SK-N-MC (cell line): ENCODE measurements at places on chromosomes 4 and X.

DNA sequence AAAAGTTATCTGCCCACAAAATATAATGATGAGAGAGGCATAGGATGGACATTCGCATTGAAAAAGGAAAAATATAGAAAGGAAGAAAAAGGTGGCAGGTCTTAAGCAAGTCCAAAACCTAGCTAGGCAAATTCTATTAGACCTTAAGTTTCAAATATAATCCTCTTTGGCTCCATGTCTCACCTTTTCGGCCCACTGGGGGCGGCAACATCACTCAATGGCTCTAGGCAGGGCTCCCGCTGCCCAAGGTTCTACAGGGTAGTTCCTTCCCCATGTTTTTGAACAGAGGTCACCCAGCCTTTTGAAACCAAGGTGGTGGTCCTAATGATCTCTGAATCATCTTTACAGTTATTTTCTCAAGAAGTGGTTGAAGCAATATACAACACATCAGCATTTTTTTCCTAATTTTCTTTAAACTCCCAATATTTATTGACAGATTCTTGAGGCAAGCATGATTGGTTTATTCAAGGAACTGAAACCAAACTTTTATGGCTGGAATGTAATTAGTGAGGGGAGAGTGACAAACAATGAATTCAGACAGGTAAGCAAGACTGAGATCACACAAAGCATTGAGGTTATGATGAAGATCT, 309.4 kb downstream of the ANTXR2 start:
- DNase-seq: no peak

GRCh38 chr4:11735651-11736050, 307.0 kb upstream of the HS3ST1 start:
- DNase-seq: no peak

DNA sequence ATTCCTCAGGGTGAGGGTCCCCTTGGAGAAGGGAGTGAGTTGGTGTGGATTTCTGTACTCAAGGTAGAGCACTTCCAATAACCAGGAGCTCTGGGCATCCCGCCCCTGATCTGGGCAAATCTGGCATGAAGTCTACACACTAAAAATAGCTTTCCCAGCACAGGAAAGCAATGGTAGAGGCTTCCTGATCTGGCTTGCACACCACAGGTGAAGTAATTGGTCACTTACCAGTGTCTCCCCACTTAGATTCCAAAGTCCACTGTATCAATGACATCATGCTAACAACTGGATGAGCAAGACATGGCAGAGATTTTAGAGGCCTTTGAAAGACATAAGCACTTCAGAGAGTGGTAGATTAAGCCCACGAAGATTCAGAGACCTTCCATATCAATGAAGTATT, 17.8 kb upstream of the IDS start:
- DNase-seq: no peak

DNA sequence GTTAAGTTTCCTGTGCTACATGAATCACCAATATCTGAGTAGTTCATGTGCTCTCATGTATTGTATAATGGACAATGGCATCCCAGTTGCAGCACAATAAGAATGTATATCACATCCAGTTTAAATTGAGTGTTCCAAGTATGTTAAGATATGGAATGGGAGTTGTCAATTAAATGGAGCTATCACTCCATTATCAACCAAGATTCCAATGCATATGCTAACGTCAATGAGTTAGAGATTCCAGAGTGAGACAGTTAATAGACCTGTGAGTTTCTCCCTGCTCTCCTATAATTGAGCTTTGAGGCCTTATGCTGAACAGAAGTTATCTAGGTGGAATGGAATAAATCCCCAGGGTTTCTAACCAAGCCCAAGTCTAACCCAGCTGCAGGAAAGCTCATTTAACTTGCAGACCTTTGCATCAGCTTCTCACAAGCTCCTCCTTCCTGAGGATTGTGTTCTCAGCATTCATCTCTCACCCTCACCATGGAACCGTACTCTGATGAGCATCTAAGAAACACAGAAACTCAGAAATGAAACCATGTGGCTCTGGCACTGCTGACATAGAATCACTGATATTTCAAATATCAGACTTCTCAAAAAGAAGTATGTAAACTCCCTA, 84.8 kb downstream of the TIGD2 start:
- DNase-seq: no peak

DNA sequence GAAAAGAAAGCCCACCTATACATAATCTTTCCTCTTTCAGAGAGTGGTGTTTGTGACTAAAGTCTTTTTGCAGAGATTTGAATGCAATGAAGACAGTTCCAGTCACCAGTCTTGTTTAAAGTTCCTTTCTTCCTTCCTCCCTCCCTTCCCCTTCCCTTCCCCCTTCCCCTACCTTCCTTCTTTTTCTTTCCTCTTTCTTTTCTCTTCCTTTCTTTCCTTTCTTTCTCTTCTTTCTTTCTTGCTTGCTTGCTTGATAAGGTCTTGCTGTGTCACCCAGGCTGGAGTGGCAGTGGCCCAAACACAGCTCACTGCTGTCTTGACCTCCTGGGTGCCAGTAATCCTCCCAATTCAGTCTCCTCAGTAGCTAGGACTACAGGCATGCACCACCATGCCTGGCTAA, 19.0 kb upstream of the ASB5 start:
- DNase-seq: no peak

- no peak for DNase-seq
Observed at GRCh38 chr4:53532521-53532920, 58.8 kb downstream of the LNX1 start.

- DNase-seq: no peak
Observed at GRCh38 chr4:188025476-188025875, 29.9 kb downstream of the ZFP42 start.

DNA sequence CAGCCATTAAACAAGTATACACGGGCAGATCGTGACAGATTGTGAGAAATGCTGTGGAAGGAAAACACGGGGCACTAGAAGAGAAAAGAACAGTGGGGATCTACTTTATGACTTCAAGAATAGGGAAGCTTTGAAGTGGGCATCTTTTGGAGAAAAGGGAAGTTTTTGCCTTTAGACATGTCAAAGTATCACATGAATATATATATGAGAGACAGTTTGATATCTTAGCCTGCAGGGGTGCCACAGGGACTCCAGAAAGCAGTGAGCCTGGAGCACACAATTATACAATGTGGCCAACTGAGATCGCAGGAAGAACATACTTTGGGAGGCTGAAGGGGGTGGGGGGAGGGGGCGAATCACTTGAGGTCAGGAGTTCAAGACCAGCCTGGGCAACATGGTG, 35.7 kb downstream of the RELL1 start:
- DNase-seq: no peak

GRCh38 chrX:48064261-48064660, 7.2 kb downstream of the ZNF630 start:
- no peak for DNase-seq

- DNase-seq: no peak
Observed at GRCh38 chr4:97235521-97235920, 907.8 kb downstream of the STPG2 start.

GRCh38 chr4:43233321-43233720, 340.8 kb downstream of the GRXCR1 start:
- DNase-seq: no peak

- DNase-seq: no peak
Observed at GRCh38 chr4:168503652-168504362, 7.0 kb downstream of the PALLD start.

- DNase-seq: no peak
Observed at GRCh38 chr4:177128306-177128705, 181.4 kb upstream of the NEIL3 start.

GRCh38 chr4:11585506-11585905, 156.8 kb upstream of the HS3ST1 start:
- no peak for DNase-seq

GRCh38 chrX:67384403-67384802, 159.4 kb upstream of the AR start:
- no peak for DNase-seq

- DNase-seq: no peak
Observed at GRCh38 chr4:118740869-118741268, 55.7 kb downstream of the METTL14 start.

DNA sequence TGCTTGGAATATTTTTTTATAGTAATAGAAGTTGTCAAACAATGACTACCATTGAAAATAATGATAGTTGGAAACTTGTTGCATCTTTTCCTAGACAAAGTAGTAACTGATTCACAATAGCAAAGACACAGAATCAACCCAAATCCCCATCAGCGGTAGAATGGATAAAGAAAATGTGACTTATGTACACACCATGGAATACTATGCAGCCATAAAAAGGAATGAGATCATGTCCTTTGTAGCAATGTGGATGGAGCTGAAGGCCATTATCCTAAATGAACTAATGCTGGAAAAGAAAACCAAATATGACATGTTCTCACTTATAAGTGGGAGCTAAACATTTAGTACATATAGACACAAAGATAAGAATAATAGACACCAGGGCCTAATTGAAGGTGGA, 49.7 kb downstream of the ATP10D start:
- no peak for DNase-seq

DNA sequence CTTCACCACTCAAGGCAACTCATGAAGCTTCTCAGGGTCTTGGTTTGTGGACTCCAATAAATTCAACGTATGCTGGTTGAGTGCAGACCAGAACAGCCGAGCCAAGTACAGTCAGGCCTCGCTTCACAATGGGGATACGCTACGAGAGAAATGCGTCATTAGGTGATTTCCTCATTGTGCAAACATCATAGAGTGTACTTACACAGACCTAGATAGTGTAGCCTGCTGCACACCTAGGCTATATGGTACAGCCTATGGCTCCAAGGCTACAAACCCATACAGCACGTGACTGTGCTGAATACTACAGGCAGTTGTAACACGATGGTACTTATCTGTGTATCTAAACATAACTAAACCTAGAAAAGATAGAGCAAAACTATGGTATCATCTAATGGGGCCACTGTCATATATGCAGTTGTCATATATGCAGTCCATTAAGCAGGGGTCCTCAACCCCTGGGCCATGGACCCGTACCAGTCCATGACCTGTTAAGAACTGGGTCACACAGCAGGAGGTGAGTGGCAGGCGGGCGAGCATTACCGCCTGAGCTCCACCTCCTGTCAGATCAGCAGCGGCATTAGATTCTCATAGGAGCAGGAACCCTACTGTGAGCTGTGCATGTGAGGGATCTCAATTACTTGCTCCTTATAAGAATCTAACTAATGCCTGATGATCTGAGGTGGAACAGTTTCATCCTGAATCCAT, 31.5 kb downstream of the RTL5 start:
- DNase-seq: no peak

GRCh38 chrX:136783159-136783558, 2.4 kb upstream of the ARHGEF6 start:
- DNase-seq: no peak
